ENCODE measurements at places on chromosomes 11 and 22. TPM values are rescaled to one million over a fixed set of nuclear protein-coding genes. Genes with fewer than 3 reads are reported as not detected.

DNA sequence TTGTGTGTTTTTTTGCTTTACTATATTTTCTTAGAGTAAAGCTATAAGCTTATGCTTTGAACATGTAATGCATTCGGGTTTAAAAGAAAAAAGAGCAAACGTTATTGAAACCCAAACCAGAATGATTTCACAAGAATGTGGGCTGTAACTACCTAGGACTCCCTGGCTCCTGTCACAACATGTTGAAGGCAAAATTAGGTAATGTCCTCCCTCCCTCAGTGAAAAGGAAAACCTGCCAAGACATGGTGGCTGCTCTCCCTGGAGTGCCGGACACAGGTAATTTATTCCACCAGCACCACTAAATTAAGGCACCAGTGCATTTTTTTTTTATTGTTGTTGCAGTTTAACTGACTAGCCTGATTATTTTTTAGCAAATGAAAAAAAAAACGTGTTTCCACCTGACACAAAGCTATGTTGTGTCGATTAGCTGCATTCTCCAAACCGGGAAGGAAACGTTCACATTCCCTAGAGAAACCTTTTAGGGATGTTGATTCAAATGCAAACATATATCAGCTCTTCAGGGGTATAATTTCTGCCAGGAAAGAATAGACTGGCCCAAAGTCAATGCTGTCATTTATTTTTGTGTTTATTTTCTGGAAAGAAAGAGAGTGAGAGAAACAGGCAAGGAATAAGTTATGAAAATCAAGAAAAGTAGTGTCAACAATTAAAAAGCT lies 134.6 kb downstream of the CCDC34 start:
- no peak for DNase-seq

GRCh38 chr11:19181531-19182261 lies 20.1 kb downstream of the CSRP3 start:
- no peak for DNase-seq

DNA sequence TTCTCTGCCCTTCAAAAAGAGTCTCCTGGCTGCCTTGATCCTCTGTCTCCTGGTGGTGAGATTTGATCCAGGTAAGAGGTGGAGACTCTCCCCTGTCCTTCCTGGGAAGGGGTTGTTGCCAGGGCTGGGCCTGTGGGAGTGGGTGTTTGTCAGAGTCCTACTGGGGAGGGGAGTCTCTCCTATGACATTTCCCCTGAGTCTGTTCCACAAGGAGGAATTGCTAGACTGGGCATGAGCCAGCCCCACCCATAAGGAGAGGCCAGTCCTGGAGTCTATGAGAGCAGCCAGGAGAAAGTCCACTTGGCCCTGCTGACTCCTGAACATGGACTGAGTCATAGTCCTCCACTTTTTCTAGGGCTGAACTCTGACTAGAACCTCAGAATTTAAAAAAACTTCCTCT lies 7.4 kb downstream of the PEX26 start:
- DNase-seq: no peak

- DNase-seq: peak; percentile 26
Observed at GRCh38 chr11:94740083-94741021, 27.8 kb upstream of the AMOTL1 start.

DNA sequence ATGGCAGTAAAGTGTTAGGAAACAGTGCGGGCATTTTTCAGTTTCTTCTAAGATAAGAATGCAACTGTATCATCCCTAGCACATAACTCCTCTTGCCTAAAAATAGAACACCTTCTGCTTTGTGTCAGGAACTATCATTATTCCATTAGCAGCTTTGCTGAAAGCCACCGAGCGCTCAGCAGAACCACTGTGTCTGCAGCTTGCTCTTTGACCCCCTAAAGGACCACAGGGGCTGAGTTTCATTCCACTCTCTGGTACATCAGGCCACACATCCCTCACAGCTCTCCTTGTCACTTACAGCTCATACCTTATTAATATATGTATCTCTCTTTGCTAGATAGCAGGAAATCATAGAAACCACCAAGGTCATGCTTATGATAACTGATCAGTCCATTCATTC lies 360.2 kb downstream of the KCNA4 start:
- DNase-seq: no peak

DNA sequence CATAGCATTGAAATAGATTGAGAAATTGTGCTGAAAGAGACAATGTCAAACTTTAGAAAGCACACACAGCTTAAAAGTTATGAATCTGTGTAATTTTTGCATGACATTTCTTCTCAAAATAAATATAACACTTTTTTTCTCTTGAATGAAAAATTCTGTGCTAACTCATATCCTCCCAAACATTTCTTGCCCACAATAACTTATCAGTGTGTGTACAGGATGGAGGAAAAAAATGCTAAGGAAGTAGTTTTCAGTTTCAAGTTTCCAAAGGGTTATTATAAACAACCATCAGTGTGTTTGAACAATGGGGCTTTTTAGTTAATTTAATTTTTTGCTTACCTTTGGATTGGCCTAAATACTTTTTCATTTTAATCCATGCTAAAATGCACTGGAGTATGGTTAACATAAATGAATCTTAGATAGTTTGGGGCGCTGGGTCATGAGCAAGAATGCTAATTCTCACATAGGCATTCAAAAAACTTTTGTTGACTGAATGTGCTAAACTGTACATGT lies 82.9 kb upstream of the ARHGAP20 start:
- peak; percentile 85 for DNase-seq

DNA sequence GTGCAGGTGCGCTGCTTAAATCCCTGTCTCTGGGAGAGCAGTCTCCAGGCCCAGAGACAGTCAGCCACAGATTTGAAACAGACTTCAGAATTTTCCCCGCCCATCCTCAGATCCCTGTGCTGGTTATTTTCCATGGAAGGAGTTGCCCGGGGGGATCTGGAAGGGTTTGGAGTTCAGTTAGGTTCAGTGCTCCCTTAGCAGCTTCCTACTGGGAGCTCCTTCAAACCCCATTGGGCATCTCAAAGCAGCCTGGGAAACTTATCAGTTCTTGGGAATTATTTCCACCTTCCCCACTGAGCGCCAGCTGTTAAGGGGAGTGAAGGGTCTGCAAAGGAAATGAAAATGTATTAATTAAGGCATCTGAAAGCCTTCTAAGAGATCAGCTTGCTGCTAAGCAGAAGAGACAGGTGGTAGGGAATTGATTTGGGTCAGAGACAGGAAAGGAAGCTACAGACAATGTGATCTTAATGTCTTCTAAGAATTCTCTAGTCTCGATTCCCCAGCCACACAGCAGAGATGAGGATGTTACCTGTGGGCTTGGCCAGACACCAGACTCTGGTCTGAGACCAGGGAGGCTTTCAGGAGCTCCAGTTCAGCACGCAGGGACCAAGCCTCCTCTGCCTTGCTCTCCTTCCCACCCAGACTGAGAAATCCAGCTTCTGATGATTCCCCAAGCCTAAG lies 106.2 kb upstream of the TBCEL start:
- no peak for DNase-seq

DNA sequence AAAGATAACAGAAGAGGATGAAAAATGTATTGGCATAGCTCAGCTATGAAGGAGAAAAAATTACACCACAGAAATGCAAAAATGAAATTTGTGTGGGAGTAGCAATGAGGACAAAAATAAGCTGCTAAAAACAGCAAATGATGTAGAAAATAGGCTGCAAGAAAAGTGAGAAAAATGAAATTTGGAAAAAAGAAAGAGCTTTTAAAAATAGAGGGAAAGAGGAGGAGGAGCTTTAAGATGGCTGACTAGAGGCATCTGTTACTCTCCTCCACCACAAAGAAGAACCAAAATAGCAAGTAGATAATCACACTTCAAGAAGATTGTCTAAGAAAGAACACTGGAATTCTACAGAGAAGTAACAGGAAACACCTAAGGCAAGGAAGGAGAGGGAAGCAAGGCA lies 23.7 kb upstream of the OR5AN1 start:
- DNase-seq: no peak

DNA sequence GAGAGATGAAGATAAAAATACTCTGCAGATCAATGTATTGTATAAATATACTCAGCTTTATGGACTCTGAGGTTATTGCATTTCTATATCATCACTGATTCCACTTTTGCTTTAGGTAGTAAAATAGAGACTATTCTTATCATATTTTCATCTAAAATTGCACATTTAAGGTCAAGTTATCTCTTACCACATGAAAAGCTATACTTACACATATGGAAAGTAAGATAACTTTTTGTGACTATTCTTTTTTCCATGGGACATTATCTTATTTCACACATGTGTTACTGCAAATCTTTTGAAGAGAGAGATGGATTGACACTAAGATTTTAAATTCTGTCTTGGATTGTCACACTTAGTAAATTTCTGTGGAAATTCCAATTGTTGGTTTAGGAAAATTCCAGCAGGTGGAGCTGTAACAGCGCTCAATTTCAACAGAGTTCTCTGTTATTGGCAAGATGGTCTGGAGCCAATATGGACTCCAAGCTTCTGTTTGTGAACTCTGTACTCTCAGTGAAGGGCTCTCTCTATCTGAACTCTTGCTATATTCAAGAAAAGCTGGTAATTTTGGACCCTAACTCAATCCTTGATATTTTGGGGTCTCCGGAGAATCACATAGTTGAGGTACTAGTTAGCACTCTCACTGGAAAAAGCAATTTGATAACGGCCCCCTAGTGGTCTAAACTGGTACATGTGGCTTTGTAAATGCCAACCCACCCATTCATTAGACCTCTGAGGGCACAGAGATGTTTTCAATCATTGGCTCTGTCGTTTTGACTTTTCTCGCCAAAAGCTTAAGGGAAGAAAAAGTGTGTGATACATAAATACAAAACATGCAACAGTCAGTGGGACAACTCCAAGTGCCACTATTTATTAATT lies 429.7 kb downstream of the ETS1 start:
- peak; percentile 87 for DNase-seq

DNA sequence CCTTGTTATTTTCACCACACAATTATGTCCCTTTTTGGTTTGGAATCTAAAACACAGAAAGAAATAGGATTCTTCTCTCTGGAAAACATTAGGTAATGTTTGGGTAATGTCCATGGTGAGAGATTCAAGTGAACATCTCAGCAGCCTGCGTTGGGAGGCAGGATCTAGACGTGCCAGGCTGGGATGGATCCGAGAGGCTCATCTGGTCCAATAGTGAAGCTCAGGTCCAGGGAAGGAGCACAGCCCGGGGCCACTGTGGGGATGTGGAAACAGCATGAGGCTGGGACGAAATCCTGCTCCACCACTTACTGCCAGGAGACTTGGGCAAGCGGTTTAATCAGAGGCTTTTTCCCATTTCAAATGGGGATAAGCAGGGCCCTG lies 109.9 kb downstream of the CSNK2A3 start:
- DNase-seq: no peak

- peak; percentile 92 for DNase-seq
Observed at GRCh38 chr11:64688534-64688982, 34.4 kb downstream of the NRXN2 start.

DNA sequence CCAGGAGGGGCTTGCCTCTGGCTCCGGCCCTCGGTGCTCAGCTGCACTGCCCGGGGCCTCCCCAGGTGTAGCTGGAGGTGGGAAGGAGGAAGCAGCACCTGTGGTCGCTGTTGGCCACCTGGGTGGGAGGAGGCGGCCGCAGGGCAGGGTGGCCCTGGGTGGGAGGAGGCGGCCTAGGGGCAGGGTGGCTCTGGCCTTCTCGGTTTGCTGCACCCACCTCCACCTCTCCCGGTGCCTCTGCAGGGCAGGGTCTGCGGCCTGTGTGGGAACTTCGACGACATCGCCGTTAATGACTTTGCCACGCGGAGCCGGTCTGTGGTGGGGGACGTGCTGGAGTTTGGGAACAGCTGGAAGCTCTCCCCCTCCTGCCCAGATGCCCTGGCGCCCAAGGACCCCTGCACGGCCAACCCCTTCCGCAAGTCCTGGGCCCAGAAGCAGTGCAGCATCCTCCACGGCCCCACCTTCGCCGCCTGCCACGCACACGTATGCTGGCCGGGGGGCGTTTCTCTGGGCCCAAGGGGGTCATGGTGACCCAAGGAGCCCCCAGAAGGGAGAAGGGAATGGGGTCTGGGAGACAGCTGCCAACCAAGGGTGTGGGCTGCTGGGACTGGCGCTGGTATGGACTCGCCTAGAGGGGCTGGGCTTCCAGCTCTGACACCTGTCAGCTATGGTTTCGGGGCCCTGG lies 20.6 kb downstream of the MUC5AC start:
- DNase-seq: no peak

DNA sequence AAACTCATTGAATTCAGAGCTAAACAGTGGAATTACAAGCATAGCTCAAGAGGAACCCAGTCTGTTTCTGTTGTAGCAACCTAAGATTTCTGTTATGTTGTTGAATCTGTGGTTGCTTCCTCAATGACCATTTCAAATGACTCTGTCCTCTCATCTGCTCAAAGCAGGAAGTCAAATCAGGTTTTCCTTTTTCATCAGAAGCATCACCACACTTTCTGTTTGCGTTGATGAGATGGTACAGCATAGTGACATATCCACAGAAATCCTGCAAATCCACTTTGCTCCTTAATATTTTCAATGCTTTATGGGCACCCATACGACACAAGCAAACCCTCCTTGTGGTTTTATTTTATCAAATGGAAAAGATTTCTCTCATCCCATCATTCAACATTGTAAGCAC lies 12.6 kb upstream of the UCP2 start:
- DNase-seq: peak; percentile 18

GRCh38 chr11:71373791-71374454 lies 74.3 kb downstream of the DHCR7 start:
- no peak for DNase-seq

DNA sequence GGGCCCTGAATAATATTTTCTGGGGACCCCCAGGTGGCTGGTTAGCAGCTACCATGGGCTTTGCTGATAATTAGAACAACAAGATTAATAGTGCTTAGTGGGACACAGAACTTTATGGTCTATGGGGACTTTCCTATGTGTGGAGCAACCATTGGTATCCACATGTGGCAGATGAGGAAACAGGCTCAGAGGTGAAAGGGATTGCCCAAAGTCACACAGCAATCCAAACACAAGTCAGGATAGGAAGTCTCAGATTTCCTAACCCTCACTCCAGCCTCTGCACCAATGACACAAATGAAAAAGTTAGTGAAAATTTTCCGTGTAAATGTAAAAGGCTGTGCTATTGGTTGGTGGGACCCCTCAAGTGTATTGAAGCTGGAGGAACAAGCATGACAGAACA lies 15.3 kb upstream of the SLCO2B1 start:
- DNase-seq: no peak

- DNase-seq: no peak
Observed at GRCh38 chr11:34275486-34275885, 82.3 kb downstream of the ABTB2 start.

- DNase-seq: no peak
Observed at GRCh38 chr11:129075757-129076156, 116.4 kb downstream of the ARHGAP32 start.

GRCh38 chr11:76672431-76673175 lies 2.1 kb upstream of the LRRC32 start:
- DNase-seq: no peak

DNA sequence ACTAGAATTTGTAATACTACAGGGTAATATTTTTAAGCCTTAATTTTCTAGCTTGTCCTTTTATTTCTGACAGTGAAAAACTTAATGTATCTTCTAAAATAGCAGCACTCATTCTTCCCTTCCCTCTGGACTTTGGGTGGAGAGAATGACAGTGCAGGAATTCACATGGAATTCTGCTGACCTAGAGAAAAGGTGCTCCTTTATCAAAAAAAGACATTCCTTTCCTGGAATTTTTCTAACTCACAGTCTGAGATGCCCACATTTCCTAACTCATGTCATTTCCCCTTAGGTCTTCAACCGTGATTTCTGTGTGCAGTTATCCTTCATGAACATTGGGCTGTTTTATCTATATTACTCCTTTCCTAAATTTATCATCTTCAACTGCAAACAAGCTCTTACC lies 137.8 kb upstream of the PDGFD start:
- no peak for DNase-seq

- DNase-seq: no peak
Observed at GRCh38 chr11:95372097-95372656, 141.2 kb upstream of the SESN3 start.

The C2CD2L gene
- total RNA-seq: 10.4 TPM

The FLRT1 gene
- total RNA-seq: not detected

The FOLR1 gene
- total RNA-seq: not detected

The CCDC87 gene
- 0.28 TPM for total RNA-seq

The POTEH gene
- total RNA-seq: not detected
